Neural crest cell (in vitro differentiated cells): ENCODE measurements at places on chromosomes 1 and 21.

DNA sequence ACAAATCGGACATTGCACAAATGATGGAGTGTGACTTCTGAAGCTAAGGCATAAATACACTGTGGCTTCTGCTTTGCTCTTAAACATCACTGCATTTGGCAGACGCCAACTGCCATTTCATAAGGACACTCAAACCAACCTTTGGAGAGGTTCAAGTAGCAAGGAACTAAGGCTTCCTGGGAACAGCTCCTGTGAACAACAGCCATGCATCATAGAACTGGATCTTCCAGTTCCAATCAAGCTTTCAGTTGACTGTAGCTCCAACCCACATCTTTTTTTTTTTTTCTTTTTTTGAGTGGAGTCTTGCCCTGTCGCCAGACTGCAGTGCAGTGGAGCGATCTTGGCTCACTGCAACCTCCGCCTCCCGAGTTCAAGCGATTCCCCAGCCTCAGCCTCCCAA is 10.7 kb upstream of the HUNK start:
- no peak overlapping the region for H3K4me3 ChIP-seq
- no peaks in the 10 kb centered on the region for H3K4me1 ChIP-seq
- DNase-seq, result no peak
- H3K27ac ChIP-seq, result no peak overlapping the region

GRCh38 chr21:34997294-34997693 is 51.8 kb downstream of the RUNX1 start:
- no peaks in the 10 kb centered on the region for H3K27me3 ChIP-seq
- no peak for DNase-seq
- no peak overlapping the region for H3K4me3 ChIP-seq
- H3K4me1 ChIP-seq, result peaks cover 9% of the 10 kb centered on the region

DNA sequence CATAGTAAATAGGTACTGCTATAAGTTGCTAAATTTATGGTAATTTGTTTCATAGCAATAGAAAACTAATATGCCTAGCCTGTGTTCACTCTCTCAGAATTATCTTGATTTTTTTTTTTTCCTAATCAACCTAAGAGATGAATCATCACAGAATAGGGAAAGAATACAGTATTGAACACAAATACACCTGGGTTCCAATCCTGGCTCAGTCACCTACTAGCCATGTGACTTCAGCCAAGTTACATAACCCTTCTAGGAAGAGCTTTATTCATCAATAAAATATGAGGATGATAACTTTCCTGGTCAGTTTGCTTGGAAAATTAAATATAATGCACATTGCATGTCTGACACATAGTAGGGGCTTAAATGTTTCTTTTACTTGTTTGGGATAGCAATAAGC is 279.5 kb downstream of the FOXD2 start:
- peaks cover 31% of the 10 kb centered on the region for H3K4me1 ChIP-seq
- no peak for DNase-seq
- peaks cover 94% of the 10 kb centered on the region for H3K27me3 ChIP-seq
- H3K27ac ChIP-seq, result no peak overlapping the region

- no peak overlapping the region for H3K27ac ChIP-seq
- H3K4me1 ChIP-seq, result no peaks in the 10 kb centered on the region
- H3K27me3 ChIP-seq, result no peaks in the 10 kb centered on the region
Observed at GRCh38 chr1:162722036-162722435, 68.5 kb upstream of the HSD17B7 start.

- no peaks in the 10 kb centered on the region for H3K36me3 ChIP-seq
- H3K27me3 ChIP-seq, result no peaks in the 10 kb centered on the region
- H3K4me1 ChIP-seq, result no peaks in the 10 kb centered on the region
- H3K27ac ChIP-seq, result no peak overlapping the region
- no peak for DNase-seq
Observed at GRCh38 chr1:85027242-85027983, 20.9 kb downstream of the MCOLN3 start.

- peaks cover 4% of the 10 kb centered on the region for H3K4me1 ChIP-seq
- no peak overlapping the region for H3K4me3 ChIP-seq
- DNase-seq, result no peak
- no peak overlapping the region for H3K27ac ChIP-seq
- H3K27me3 ChIP-seq, result no peaks in the 10 kb centered on the region
Observed at GRCh38 chr1:60762176-60762575, 320.2 kb upstream of the NFIA start.

GRCh38 chr1:8137481-8138244 is 111.6 kb upstream of the ERRFI1 start:
- H3K36me3 ChIP-seq, result no peaks in the 10 kb centered on the region
- H3K4me1 ChIP-seq, result peaks cover 48% of the 10 kb centered on the region
- H3K27ac ChIP-seq, result peak overlapping the region; percentile 54
- H3K27me3 ChIP-seq, result no peaks in the 10 kb centered on the region
- DNase-seq, result no peak
- no peak overlapping the region for H3K4me3 ChIP-seq

DNA sequence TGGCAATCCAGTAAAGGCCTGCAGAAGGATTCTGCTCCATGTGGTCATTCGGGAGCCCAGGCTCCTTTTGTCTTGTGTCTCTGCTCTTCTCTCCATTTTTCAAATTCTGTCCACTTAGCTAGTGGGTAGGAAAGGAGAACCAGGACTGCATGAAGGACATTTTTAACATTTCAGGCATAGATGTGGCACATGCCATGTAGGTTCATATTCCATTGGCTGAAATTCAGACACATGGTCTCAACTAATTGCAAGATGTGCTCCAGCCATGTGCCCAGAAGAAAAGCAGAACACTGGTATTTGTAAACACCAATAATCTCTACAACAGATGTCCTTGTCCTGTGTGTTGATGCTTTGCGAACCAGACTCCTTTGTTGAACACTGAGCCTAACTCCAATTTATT is 85.2 kb upstream of the WLS start:
- H3K4me1 ChIP-seq, result peaks cover 38% of the 10 kb centered on the region
- H3K36me3 ChIP-seq, result no peaks in the 10 kb centered on the region
- H3K27ac ChIP-seq, result no peak overlapping the region
- DNase-seq, result no peak
- H3K4me3 ChIP-seq, result no peak overlapping the region
- no peaks in the 10 kb centered on the region for H3K27me3 ChIP-seq

DNA sequence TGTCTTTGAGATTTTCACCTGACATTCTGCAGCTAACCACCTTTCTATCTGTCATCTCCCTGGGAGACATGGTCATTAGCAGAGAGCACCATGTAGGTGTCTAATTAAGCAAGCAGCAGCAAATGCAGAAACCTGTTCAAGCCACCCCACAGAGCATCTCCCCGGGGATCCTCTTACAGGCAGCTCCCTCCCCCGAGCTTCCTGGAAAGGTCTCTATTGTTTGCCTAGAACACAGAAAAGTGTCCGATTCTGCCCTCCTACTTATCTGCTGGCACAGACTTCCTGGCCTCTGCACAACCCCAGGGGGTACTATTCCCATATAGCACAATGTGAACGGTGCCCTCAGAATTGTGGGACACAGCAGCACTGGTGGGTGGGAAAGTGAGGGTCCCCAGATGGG is 46.1 kb downstream of the PLEKHA6 start:
- no peak overlapping the region for H3K27ac ChIP-seq
- H3K4me1 ChIP-seq, result no peaks in the 10 kb centered on the region
- H3K36me3 ChIP-seq, result no peaks in the 10 kb centered on the region
- no peak for DNase-seq

DNA sequence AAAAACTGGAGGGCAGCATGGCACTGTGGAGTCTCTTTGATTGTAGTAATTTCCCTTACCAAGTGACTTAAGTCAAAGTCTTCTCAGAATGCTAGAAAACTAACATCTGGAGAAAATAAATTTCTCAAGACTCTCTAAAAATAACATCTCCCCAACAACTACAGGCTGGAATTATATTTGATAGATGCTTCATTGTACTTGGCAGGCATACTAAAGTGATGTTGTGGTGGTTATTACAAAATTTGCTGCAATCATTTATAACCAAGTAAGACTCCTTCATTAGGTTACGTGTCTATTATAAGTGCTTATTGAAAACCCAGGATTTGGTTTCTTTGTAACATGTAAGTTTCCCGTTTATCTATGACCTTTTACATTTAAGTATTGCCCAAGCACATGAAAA is 132.9 kb upstream of the NRIP1 start:
- no peak overlapping the region for H3K4me3 ChIP-seq
- H3K27me3 ChIP-seq, result peaks cover 9% of the 10 kb centered on the region
- no peak overlapping the region for H3K27ac ChIP-seq

GRCh38 chr1:46005594-46005993 is 126.8 kb downstream of the PIK3R3 start:
- H3K27ac ChIP-seq, result no peak overlapping the region
- H3K4me1 ChIP-seq, result no peaks in the 10 kb centered on the region
- peaks cover 15% of the 10 kb centered on the region for H3K36me3 ChIP-seq

GRCh38 chr1:93593854-93594602 is 87.6 kb downstream of the BCAR3 start:
- H3K4me3 ChIP-seq, result no peak overlapping the region
- H3K27ac ChIP-seq, result peak overlapping the region; percentile 69
- H3K36me3 ChIP-seq, result peaks cover 3% of the 10 kb centered on the region
- H3K4me1 ChIP-seq, result peaks cover 53% of the 10 kb centered on the region
- H3K27me3 ChIP-seq, result no peaks in the 10 kb centered on the region
- DNase-seq, result no peak

- DNase-seq, result no peak
- H3K4me1 ChIP-seq, result peaks cover 8% of the 10 kb centered on the region
- H3K27me3 ChIP-seq, result no peaks in the 10 kb centered on the region
- H3K36me3 ChIP-seq, result no peaks in the 10 kb centered on the region
Observed at GRCh38 chr1:54099061-54099610, 45.7 kb downstream of the TCEANC2 start.

- H3K4me1 ChIP-seq, result peaks cover 26% of the 10 kb centered on the region
- H3K4me3 ChIP-seq, result no peak overlapping the region
- no peak for DNase-seq
- H3K27me3 ChIP-seq, result no peaks in the 10 kb centered on the region
Observed at GRCh38 chr1:201711811-201712210, 117.1 kb upstream of the IPO9 start.

- H3K4me1 ChIP-seq, result peaks cover 17% of the 10 kb centered on the region
- H3K36me3 ChIP-seq, result peaks cover 3% of the 10 kb centered on the region
- H3K4me3 ChIP-seq, result no peak overlapping the region
- H3K27ac ChIP-seq, result no peak overlapping the region
- no peaks in the 10 kb centered on the region for H3K27me3 ChIP-seq
- DNase-seq, result no peak
Observed at GRCh38 chr1:230356190-230356589, 69.9 kb downstream of the PGBD5 start.

GRCh38 chr1:118993700-118994026 is 5.5 kb upstream of the TBX15 start:
- H3K27ac ChIP-seq, result no peak overlapping the region
- H3K4me3 ChIP-seq, result peak overlapping the region; percentile 20
- peaks cover 19% of the 10 kb centered on the region for H3K4me1 ChIP-seq

DNA sequence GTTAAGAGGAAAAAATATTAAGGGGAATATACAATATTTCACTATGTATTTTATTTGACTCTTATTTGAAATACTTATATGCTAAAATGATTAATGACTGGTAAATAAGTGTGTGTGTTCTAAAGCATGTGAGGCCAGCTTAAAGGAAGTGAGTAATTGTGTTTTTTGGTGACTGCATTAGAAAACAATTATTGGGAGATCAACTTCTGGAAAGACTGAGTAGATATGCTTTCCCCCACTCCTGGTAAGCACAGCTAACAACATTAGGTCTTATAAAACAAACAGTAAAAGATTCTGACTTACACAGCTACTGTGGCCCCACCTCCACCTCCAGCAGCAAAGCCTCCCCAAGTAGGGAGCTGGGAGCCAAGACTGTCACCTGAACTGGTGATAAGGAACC is 403.0 kb downstream of the SRGAP2C start:
- H3K36me3 ChIP-seq, result peaks cover 15% of the 10 kb centered on the region
- H3K27ac ChIP-seq, result no peak overlapping the region
- H3K4me1 ChIP-seq, result peaks cover 4% of the 10 kb centered on the region
- no peaks in the 10 kb centered on the region for H3K27me3 ChIP-seq
- DNase-seq, result no peak

DNA sequence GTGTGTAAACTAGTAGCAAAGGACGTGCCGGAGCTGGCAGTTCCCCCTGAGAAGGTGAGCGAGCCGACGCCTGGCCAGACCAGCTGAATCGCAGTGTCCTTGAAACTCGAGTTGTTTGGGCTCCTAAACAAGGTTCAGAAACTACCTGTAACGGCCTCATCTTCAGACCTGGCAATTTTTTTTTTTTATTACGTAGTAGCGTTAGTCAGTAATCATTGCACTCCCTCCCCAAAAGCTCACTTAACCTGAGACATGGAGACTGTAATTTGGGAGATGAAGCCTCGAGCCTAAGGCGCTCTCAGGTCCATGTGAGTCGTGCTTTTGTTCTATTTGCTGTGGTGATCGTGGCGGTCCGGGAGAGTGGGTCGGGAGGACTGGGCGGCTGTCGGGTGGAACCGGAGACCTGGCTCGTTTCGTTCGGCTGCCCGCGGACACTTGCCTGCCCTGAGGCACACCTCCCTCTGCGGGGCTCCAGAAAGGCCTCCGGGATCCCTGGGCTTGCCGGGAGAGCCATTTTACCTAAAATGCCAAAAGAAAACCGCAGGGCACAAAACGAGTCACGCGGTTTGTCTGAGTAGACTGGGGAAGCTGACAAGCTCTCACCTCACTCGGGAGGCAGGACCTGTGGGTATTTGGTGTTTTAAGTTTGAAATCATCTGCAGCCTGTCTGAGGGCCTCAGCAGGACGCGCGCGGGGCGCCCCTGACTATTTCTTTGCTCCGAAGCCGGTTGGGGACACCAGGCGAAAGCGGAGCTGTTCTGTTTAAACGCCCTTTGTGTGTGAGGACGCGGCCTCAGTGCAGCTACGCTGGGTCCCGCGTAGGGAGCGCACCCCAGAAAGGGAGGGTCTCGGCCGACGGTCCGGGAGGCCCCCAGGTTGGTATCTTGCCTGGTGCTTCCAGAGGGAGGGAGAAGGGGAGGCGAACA is 722 bp downstream of the LHX8 start:
- no peak overlapping the region for H3K27ac ChIP-seq
- H3K4me1 ChIP-seq, result peaks cover 41% of the 10 kb centered on the region
- DNase-seq, result peak; percentile 28
